ENCODE measurements at places on chromosomes 12 and 14. TPM values are rescaled to one million over a fixed set of nuclear protein-coding genes. Genes with fewer than 3 reads are reported as not detected.
A peak's percentile ranks its signal among the peaks of the same experiment; 100 is the strongest.

Gene TAS2R31
- total RNA-seq: 1.4 TPM

DNA sequence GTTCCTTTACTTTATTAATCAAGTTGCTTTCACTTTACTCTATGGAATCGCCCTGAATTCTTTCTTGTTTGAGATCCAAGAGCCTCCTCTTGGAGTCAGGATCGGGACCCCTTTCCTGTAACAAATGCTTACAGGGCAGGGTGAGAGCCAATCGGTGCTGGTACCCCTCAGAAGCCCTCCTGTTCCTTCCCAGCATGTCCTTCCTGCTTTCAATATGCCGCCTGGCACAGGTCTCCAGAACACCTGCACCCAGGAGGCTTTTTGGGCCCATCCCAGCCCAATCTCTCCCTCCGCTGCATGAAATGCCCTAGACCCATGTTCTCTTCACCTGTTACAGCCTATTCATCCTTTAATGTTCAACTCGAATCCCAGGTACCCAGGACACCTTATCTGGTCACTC lies 122.2 kb downstream of the FOXN3 start:
- peaks cover 44% of the 10 kb centered on the region for H3K4me1 ChIP-seq
- H3K27ac ChIP-seq: peak overlapping the region; percentile 87
- no peak overlapping the region for H3K4me3 ChIP-seq
- peaks cover 6% of the 10 kb centered on the region for H3K36me3 ChIP-seq

Gene GSG1
- total RNA-seq: 1.3 TPM

GRCh38 chr12:55686366-55687010 lies 21.2 kb downstream of the ITGA7 start:
- H3K27ac ChIP-seq: no peak overlapping the region
- H3K27me3 ChIP-seq: no peaks in the 10 kb centered on the region
- no peak overlapping the region for H3K4me3 ChIP-seq
- no peak for DNase-seq
- H3K36me3 ChIP-seq: peaks cover 6% of the 10 kb centered on the region
- H3K4me1 ChIP-seq: peaks cover 9% of the 10 kb centered on the region

Gene CLEC1B
- total RNA-seq: not detected

- DNase-seq: no peak
- no peaks in the 10 kb centered on the region for H3K36me3 ChIP-seq
- H3K27ac ChIP-seq: no peak overlapping the region
- H3K4me3 ChIP-seq: no peak overlapping the region
- no peaks in the 10 kb centered on the region for H3K4me1 ChIP-seq
Observed at GRCh38 chr14:59897757-59898383, 22.1 kb upstream of the LRRC9 start.

DNA sequence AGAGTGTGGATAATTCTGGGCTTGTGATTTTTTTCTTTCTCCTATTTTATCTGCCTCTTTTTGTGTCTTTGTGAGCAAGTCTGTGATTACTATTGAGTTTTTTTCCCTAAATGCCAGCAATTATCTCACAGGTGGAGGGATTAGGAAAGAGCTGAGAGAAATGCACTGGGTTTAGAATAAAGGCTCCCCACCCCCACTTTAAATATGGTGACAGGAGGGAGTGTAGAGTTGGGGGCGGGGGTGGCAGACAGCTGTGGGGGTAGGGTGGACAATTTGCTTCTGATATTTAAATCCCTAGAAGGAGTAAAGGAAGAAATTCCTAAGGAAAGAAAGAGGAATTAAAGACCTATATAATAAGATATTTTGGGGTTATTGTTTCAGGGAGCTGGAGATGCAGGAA lies 145.9 kb downstream of the NRXN3 start:
- no peak for DNase-seq
- peaks cover 14% of the 10 kb centered on the region for H3K4me1 ChIP-seq
- no peaks in the 10 kb centered on the region for H3K27me3 ChIP-seq
- H3K36me3 ChIP-seq: no peaks in the 10 kb centered on the region
- H3K27ac ChIP-seq: no peak overlapping the region

- no peak overlapping the region for H3K4me3 ChIP-seq
- no peaks in the 10 kb centered on the region for H3K36me3 ChIP-seq
- H3K27me3 ChIP-seq: no peaks in the 10 kb centered on the region
- no peak for DNase-seq
- no peak overlapping the region for H3K27ac ChIP-seq
Observed at GRCh38 chr12:87660987-87661774, 368.0 kb downstream of the C12orf50 start.

DNA sequence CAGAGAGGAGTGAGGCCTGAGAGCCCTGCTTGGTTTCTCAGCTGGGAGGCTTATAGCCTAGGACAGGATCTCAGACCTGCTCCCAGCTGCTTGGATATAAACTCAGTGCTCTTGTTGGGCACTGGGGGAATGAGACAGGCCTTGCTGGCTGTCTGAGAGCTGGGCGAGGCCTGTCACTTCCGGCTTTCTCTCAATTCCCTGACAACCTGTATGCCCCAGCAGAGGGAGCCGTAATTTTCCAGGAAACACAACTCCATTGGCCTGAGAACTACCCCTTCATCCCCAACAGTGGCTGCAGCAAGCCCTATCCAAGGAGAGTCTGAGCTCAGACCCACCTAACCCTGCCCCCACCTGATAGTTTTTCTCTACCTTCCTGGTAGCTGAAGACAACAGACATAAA lies 258.3 kb upstream of the STXBP6 start:
- no peak overlapping the region for H3K27ac ChIP-seq
- no peaks in the 10 kb centered on the region for H3K4me1 ChIP-seq
- H3K36me3 ChIP-seq: no peaks in the 10 kb centered on the region
- DNase-seq: peak; percentile 64
- no peak overlapping the region for H3K4me3 ChIP-seq

DNA sequence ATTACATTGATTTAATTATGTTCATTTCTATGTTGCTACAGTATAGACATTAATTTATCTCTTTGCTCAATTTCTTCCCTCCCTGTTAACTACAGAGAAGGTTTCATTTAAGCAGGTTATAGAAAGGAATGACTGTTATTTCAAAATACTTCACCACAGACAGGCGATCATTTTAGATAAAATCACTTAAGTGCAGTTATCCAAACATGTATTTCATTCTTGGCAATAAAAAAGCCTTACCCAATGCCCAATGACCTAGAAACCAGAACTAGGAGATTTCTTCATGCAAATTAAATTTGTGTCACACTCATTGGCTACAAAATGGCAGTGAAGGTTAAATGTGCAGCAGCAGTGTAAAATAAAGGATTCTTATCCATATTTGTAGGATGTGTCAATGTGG lies 266.4 kb downstream of the KCNH5 start:
- H3K27ac ChIP-seq: no peak overlapping the region
- no peak for DNase-seq
- no peaks in the 10 kb centered on the region for H3K36me3 ChIP-seq
- H3K27me3 ChIP-seq: peaks cover 10% of the 10 kb centered on the region
- H3K4me3 ChIP-seq: no peak overlapping the region

GRCh38 chr12:43289426-43289801 lies 262.6 kb downstream of the ADAMTS20 start:
- no peaks in the 10 kb centered on the region for H3K4me1 ChIP-seq
- no peaks in the 10 kb centered on the region for H3K36me3 ChIP-seq
- DNase-seq: no peak
- H3K27me3 ChIP-seq: no peaks in the 10 kb centered on the region
- H3K27ac ChIP-seq: no peak overlapping the region

GRCh38 chr12:47987411-47988072 lies 16.7 kb downstream of the COL2A1 start:
- H3K27me3 ChIP-seq: no peaks in the 10 kb centered on the region
- H3K27ac ChIP-seq: no peak overlapping the region
- no peak for DNase-seq
- peaks cover 7% of the 10 kb centered on the region for H3K4me1 ChIP-seq
- H3K4me3 ChIP-seq: no peak overlapping the region

- H3K4me3 ChIP-seq: no peak overlapping the region
- no peak overlapping the region for H3K27ac ChIP-seq
- DNase-seq: no peak
- no peaks in the 10 kb centered on the region for H3K36me3 ChIP-seq
Observed at GRCh38 chr12:16564675-16565074, 41.3 kb downstream of the LMO3 start.

Gene TMEM119
- 0.48 TPM for total RNA-seq

DNA sequence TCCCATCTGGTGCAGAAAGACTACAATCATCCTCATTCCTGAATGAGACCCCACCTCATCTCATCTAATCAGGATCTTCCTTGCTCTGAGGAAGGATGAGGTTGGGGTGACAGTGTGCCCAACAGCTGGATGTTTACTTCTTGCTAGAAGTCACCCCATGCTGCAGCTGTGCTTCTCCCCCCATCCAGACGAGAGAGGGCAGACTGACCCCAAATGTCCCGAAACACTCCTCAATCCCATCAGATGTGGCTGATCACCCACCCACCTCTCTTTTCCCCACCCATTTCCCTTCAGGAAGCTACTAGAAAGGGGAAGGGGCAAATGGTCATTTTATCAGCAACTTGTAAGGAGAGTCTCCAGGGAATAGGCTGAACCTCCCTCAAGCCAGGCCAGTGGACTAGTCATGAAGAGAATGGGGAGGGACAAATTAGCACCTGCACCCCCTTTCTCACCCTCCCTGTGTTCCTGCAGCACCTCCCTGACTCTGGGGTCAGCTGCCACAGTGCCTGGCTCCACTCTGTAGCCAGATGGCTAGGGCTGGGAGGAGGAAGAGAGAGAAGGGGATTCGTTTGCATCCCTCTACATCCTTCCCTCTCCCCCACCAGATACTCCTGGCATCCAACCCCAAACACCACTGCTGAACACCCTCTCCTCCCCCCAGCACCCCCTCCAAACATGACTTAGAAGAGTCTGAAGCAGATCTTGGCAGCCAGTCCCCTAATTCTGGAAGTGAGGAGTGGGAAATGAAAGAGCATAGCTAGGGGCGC lies 2.8 kb upstream of the BAZ2A start:
- H3K27ac ChIP-seq: no peak overlapping the region
- H3K36me3 ChIP-seq: peaks cover 4% of the 10 kb centered on the region
- DNase-seq: peak; percentile 48
- no peaks in the 10 kb centered on the region for H3K27me3 ChIP-seq
- H3K4me3 ChIP-seq: peak overlapping the region; percentile 89

- H3K36me3 ChIP-seq: no peaks in the 10 kb centered on the region
- H3K27ac ChIP-seq: no peak overlapping the region
- DNase-seq: no peak
Observed at GRCh38 chr12:92676710-92677109, 26.1 kb upstream of the PLEKHG7 start.

Gene PLCZ1
- total RNA-seq: not detected

GRCh38 chr12:46147144-46147543 lies 121.7 kb downstream of the SLC38A1 start:
- H3K27me3 ChIP-seq: no peaks in the 10 kb centered on the region
- H3K36me3 ChIP-seq: no peaks in the 10 kb centered on the region
- no peak overlapping the region for H3K4me3 ChIP-seq
- no peak for DNase-seq

GRCh38 chr14:104096318-104096717 lies 10.8 kb downstream of the ASPG start:
- no peaks in the 10 kb centered on the region for H3K27me3 ChIP-seq
- no peaks in the 10 kb centered on the region for H3K36me3 ChIP-seq
- DNase-seq: no peak
- H3K4me1 ChIP-seq: no peaks in the 10 kb centered on the region

- no peak overlapping the region for H3K27ac ChIP-seq
- no peak for DNase-seq
- no peaks in the 10 kb centered on the region for H3K27me3 ChIP-seq
Observed at GRCh38 chr14:106141242-106142220, 615.1 kb downstream of the TMEM121 start.

- peak within 1 kb of the TSS; percentile 46 for H3K4me3 ChIP-seq
- peaks cover 42% of the 10 kb centered on the region for H3K27me3 ChIP-seq
- H3K36me3 ChIP-seq: no peaks in the 10 kb centered on the region
- no peaks in the 10 kb centered on the region for H3K4me1 ChIP-seq
- H3K27ac ChIP-seq: no peak within 1 kb of the TSS
- DNase-seq: peak; percentile 92
Observed at GRCh38 chr12:132489602-132490266, at the start of gene FBRSL1. Gene FBRSL1 (plus strand): TSS chr12:132490151.

GRCh38 chr12:91948504-91948903 lies 197.1 kb downstream of the BTG1 start:
- no peak overlapping the region for H3K27ac ChIP-seq
- H3K4me3 ChIP-seq: no peak overlapping the region
- no peak for DNase-seq
- H3K36me3 ChIP-seq: no peaks in the 10 kb centered on the region
- no peaks in the 10 kb centered on the region for H3K27me3 ChIP-seq

GRCh38 chr12:62934239-62934798 lies 631 bp downstream of the PPM1H start:
- H3K4me3 ChIP-seq: peak overlapping the region; percentile 82
- peaks cover 2% of the 10 kb centered on the region for H3K4me1 ChIP-seq
- no peaks in the 10 kb centered on the region for H3K27me3 ChIP-seq
- peak; percentile 79 for DNase-seq
- no peaks in the 10 kb centered on the region for H3K36me3 ChIP-seq

DNA sequence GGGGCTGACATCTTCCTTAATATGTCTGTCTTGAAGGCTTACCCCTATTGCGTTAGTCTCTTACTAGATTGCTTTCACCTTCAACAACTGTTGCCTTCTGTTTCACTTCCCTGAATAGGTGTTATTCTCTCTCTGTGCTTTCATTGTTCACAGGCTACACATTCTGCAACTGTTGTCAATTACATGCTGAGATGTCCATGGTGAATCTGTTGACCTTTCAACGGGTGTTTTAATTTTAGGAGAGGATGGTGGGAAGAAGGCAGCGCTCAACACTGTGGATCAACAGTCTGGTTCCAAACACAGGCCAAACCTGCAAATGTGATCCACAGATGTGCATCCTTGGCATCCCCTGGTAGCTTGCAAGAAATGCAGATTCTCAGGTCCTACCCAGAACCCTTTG lies 101.9 kb downstream of the DACT1 start:
- H3K4me3 ChIP-seq: no peak overlapping the region
- no peak overlapping the region for H3K27ac ChIP-seq
- DNase-seq: no peak
- no peaks in the 10 kb centered on the region for H3K4me1 ChIP-seq
- H3K36me3 ChIP-seq: no peaks in the 10 kb centered on the region

Gene CFAP73
- not detected for total RNA-seq

Gene LRFN5
- 5.4 TPM for total RNA-seq

GRCh38 chr12:78392918-78393317 lies 471.7 kb upstream of the SYT1 start:
- no peaks in the 10 kb centered on the region for H3K27me3 ChIP-seq
- H3K36me3 ChIP-seq: no peaks in the 10 kb centered on the region
- no peak for DNase-seq
- H3K4me1 ChIP-seq: no peaks in the 10 kb centered on the region

GRCh38 chr14:95143808-95144620 lies 13.3 kb downstream of the DICER1 start:
- H3K36me3 ChIP-seq: no peaks in the 10 kb centered on the region
- H3K4me3 ChIP-seq: no peak overlapping the region
- no peaks in the 10 kb centered on the region for H3K4me1 ChIP-seq
- no peaks in the 10 kb centered on the region for H3K27me3 ChIP-seq
- DNase-seq: no peak
- no peak overlapping the region for H3K27ac ChIP-seq

- H3K4me1 ChIP-seq: no peaks in the 10 kb centered on the region
- H3K27ac ChIP-seq: no peak overlapping the region
- H3K27me3 ChIP-seq: no peaks in the 10 kb centered on the region
- no peaks in the 10 kb centered on the region for H3K36me3 ChIP-seq
- no peak overlapping the region for H3K4me3 ChIP-seq
- no peak for DNase-seq
Observed at GRCh38 chr14:32633930-32634329, 304.7 kb upstream of the NPAS3 start.

- H3K27me3 ChIP-seq: no peaks in the 10 kb centered on the region
- H3K36me3 ChIP-seq: no peaks in the 10 kb centered on the region
- no peak overlapping the region for H3K4me3 ChIP-seq
- no peak overlapping the region for H3K27ac ChIP-seq
- peaks cover 6% of the 10 kb centered on the region for H3K4me1 ChIP-seq
- DNase-seq: no peak
Observed at GRCh38 chr12:79326222-79326621, 364.5 kb downstream of the PAWR start.

Gene HOXC12
- total RNA-seq: not detected

Data from H1 (cell line).